CD4-positive, alpha-beta memory T cell (primary cell): ENCODE measurements at places on chromosomes 12 and 14. TPM values are rescaled to one million over a fixed set of nuclear protein-coding genes. Genes with fewer than 3 reads are reported as not detected.

PLEKHG7 gene
- polyA plus RNA-seq, result not detected

RNU4-1 gene
- not detected for polyA plus RNA-seq

KLRD1 gene
- 2.6 TPM for polyA plus RNA-seq

- no peak for DNase-seq
These were observed 203.4 kb upstream of the DDHD1 start for GRCh38 chr14:53356361-53357150.

- no peak for DNase-seq
These were observed 268.7 kb upstream of the PDE3A start for GRCh38 chr12:20099395-20100183.

CMTM5 gene
- not detected for polyA plus RNA-seq

NEMP1 gene
- polyA plus RNA-seq, result 4.6 TPM

CLBA1 gene
- 1.3 TPM for polyA plus RNA-seq

SART3 gene
- 25.9 TPM for polyA plus RNA-seq

CLEC2B gene
- polyA plus RNA-seq, result 42.2 TPM

DNA sequence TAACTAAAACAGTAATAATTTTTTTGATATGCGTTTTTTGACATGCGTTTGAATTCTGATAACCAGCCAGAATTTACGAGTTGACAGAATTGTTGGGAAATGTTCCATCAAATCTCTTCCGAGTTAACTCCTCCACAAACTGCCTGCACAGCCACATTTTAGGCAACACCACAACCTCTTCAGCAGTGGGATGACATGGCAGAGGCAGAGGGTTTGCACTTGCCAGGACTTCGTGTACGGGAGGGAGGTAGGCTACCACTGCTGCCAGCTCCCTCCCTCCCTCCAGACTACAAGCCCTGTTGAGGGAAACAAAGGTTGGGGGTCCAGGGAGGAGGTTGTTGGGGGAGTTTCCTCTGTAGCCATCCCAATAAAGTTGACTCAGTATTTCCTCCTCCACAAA is 14.5 kb upstream of the ACTR6 start:
- no peak for DNase-seq

DNA sequence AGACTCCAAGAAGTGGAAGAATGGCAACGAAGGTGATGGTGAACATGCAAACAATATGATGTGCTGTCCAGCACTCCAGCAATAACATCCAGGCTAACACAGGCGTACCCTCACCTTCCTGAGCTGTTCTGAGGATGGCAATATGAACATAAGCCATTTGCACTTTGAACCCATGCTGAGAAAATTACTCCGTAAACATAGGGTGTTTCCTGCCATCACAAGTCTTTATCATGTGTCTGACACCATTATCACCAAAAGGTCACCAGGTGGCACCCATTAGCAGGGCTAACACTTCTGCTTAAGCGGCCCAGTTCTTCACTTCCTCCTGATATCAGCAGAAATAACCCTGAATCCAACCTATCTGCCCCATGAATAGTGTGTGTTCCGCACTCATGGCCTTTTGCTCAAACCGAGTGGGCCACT is 482.8 kb downstream of the MED13L start:
- DNase-seq, result no peak

- DNase-seq, result no peak
These were observed 26.5 kb downstream of the FBXL14 start for GRCh38 chr12:1567852-1568251.

NPFF gene
- not detected for polyA plus RNA-seq

DNA sequence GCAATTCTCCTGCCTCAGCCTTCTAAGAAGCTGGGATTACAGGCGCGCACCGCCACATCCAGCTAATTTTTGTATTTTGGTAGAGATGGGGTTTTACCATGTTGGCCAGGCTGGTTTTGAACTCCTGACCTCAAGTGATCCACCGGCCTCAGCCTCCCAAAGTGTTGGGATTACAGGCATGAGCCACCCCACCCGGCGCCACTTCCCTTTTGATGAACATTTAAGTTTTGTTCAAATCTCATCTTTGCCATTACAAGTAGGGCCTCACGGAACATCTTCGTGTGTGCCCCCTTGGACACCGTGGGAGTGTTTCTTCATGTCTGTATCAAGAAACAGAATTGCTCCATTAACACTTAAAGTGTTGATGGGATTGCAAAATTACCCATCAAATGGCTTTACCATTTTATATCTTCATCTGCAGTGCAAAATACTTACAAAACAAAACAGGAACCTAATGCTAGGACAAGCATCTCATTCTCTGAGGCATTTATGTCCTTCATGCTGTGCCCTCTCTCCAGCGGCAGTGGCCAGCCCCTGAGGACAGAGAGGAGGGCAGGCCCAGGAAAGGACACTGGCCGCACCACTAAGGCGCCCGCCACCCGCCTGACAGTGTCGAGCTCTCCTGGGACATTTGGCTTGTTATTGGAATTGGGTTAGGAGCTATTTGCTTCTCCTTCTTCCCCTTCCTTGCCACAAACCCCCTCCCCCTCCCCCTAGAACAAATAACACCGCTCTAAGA is 61.7 kb downstream of the RFX4 start:
- DNase-seq, result no peak

DNA sequence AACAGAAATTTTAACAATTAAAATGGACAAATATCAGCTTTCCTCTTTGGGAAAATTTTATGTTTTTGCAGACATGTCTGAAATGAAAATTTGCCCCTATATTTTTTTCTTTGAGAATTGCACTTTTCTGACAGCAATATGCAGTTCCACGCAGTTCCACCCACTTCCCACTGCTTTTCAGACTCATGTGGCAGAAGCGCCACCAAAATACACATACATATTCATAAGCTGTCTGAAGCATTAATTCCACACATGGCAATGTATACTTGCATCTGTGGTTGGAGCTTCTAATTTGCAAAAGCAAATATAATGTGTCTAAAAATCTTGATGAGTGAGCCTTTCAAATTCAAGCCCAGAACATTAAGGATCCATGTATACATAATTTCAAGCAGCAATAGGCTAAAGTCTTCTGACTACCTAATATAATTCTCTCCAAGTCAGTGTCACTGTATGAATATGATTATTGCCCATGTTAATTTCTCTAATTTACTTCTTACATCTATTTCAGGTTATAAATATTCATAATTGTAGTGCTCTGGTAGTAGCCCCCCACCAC is 129.5 kb downstream of the PRKD1 start:
- no peak for DNase-seq

DNA sequence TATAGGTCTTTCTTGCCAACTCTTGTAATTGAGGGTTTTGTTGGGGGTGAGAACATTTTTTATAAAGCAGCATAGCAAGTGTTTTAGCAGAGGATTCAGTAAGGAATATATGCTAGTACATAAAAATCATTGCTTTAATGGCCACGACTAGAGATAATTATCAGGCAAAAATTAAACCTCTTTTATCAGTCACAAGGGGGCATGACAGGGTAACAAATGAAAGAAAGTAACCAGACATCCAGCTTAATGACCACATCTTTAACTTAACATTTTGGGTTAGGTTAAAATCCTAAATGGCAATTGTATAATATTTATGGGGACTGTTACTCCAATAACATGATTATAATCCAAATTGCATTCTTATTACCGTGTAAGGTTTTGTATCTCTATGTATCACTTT is 119.6 kb downstream of the LRRIQ1 start:
- DNase-seq, result no peak

- DNase-seq, result no peak
These were observed 2.3 kb downstream of the CCND2 start for GRCh38 chr12:4275870-4276301.

CNTN1 gene
- polyA plus RNA-seq, result not detected

DPY19L2 gene
- not detected for polyA plus RNA-seq

ZFYVE1 gene
- polyA plus RNA-seq, result 11.0 TPM

GRCh38 chr12:32070370-32070769 is 36.3 kb upstream of the BICD1 start:
- DNase-seq, result no peak

GRCh38 chr14:104956290-104956890 is 21.8 kb downstream of the AHNAK2 start:
- no peak for DNase-seq

IKBIP gene
- 7.4 TPM for polyA plus RNA-seq

GRCh38 chr14:72418806-72419205 is 475.1 kb downstream of the DPF3 start:
- DNase-seq, result no peak

MAP3K9 gene
- 1.3 TPM for polyA plus RNA-seq

INHBE gene
- polyA plus RNA-seq, result not detected

GRCh38 chr12:2083008-2083407 is 30.2 kb downstream of the CACNA1C start:
- DNase-seq, result no peak

GRCh38 chr14:21047378-21047781 is 5.2 kb downstream of the RNASE7 start:
- DNase-seq, result no peak

TMEM179 gene
- not detected for polyA plus RNA-seq

DNA sequence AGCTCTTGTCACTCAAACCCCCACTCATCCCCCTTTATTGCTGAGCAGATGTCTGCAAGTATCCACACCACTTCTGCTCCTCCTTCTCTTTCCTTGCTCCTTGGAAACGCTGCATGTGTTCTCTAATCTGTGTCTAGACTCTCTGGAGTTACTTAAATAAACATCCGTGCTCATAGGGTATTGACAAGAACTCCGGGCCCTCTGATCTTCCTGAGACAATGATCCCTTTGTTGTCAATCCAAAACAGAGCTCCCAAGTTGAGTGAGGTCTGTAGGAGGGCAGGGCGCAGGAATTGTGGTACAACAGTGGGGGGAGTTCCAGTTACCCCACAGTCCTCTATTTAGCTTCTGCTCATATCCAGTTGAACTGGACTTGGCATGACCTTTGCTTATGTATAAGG is 489.0 kb downstream of the SNAPC1 start:
- no peak for DNase-seq

- no peak for DNase-seq
These were observed 12.9 kb downstream of the FOXG1 start for GRCh38 chr14:28779456-28779855.

DNA sequence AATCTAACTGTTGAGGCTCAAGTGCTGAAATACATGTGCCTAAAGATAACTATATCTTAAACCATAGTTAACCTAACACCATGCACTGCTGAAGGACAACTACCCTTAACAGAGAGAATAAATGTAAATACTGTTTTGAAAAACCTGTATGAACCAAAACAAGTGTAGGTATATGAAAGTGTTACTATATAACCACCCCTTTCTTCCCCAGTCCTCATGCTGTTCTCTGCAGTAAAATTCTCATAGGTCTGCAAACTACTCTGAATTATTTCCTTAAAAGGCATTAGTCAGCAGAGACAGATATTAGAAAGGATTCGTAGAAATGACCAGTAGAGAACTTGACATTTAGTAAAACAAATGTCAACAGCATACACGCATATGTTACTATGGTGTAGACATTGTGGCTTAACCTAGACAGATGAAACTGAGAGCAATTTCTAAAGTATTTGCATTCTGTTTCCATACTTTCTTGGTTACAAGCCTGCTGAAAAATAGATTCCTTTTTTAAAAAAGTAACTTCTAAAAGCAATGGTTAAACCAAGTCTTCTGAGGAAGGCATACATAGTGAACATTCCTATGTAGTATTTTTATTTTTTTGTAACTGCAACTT is 13.9 kb downstream of the CSRP2 start:
- DNase-seq, result no peak

DNA sequence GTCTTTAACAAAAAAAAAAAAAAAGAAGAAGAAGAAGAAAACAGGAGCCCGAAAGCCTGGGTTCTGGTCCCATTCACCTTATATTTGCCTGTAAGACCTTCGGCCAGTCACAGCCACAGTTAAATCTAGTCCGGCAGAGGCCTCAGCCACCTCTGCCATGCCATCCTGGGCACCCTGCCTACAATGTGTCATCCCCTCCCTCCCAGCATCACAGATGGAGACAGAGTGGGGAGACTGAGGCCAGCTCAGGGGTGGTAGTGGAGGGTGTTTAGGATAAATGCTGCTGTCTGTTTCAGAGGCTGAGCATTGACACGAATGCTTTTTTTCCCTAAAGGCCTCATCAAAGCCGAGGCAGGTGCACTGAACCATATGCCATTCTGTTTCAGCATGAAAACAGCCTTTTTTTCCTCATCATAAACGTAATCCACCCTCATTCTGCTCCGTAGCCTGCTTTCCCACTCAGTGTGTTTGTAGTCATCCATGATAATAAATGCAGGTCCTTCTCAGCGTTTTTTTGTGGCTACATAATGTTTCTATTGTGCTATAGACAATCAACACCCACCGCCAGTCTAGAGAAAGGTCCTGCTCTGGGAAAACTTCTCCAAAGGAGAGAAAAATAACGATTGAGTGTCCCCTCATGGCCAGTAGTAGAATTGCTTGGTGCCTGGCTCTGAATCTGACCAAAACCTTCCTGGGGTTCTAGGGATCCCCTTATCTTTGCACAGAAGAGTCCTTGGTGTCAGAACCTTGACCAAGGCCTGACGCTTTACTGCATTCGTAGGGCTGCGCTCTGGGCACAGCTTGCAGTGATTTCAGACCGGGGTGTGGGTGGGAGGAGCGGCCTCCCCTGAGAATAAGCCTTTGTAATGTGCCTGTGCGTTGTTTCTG is 41.1 kb upstream of the TSPAN9 start:
- no peak for DNase-seq

RNF34 gene
- polyA plus RNA-seq, result 84.7 TPM

- DNase-seq, result no peak
These were observed 44.8 kb downstream of the GCH1 start for GRCh38 chr14:54857830-54858269.

DNA sequence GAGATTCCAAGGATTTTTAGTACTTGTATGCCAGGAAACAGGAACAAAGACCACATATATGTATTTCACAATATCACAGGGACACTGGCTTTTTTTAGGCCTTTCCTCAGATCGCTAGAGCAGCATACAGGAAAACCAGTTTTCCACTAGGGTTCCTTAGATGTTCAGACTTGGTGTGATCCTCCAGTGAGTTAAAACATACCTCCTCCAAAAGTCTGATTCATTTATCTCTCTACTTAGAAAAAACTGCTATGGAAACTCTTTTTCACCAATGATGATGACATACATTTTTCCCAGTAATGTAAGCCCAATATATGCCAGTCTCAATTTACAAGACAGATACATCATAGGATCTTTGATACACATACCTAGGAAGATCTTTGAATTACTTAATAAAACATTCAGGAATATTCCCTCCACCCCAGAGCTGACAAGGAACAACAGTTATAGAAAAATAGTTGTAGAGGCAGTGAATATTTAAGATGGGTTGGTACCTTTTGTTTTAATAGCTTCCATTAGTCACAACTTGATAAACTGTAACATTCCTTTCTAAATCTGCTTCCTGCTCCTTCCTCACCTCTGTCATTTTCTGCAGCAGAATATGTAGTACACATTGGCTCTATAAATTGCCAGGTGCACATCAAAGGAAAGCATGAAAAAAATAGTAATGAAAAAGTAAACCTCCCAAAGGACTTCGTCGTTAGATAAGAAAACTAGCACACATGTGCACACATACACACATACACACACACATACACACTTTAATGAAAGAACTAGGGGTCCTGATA is 27.5 kb downstream of the BCAT1 start:
- DNase-seq, result no peak

CTDSP2 gene
- 74.8 TPM for polyA plus RNA-seq

- no peak for DNase-seq
These were observed 30.8 kb downstream of the TTC7B start for GRCh38 chr14:90785471-90785870.

RNU6-8 gene
- polyA plus RNA-seq, result not detected

- DNase-seq, result no peak
These were observed 44.9 kb downstream of the GSC start for GRCh38 chr14:94724993-94725392.

GRCh38 chr14:36773558-36773957 is 111.9 kb downstream of the PAX9 start:
- DNase-seq, result no peak

PHC1 gene
- 22.3 TPM for polyA plus RNA-seq

- no peak for DNase-seq
These were observed 66.4 kb upstream of the OTOGL start for GRCh38 chr12:80032946-80033345.
